HS-27A (cell line): ENCODE measurements at places on chromosomes 1 and 21.

- DNase-seq, result no peak
These were observed 5.4 kb downstream of the GBP7 start for GRCh38 chr1:89170170-89171066.

DNA sequence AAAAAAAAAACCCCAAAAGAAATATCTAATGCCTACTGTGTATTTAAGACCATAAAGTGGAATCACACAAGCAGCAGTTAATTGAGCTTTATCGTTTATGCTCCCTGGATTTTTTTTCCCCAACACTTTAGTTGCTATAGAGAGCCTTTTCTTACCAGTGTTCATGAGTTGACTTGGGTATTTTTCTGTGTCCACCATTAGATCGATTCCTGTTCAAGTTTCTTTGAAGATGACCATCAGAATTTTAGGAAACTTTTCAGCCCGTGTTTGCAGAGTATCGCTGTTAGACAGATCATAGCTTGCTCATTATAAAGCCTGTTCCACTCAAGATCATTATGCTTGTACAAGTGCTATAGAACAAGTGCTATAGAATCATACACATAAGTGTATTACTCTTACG lies 1.5 kb downstream of the RALGPS2 start:
- no peak for DNase-seq

GRCh38 chr1:235421751-235422150 lies 54.5 kb downstream of the TBCE start:
- no peak for DNase-seq

DNA sequence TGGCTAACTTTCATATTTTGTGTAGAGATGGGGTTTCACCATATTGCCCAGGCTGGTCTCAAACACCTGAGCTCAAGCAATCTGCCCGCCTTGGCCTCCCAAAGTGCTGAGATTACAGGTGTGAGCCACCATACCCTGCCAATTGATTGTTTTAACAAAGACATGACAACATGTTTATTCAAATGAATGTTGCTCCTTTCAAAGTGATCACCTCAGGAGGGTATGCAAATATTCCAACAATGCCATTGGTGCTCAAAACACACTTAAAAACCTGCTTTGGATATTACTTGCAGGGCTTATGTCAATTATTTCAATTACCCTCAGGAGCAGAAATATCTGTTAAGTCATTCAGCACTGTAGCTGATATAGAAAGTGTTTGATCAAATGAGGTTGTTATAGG lies 7.9 kb downstream of the LAX1 start:
- no peak for DNase-seq

DNA sequence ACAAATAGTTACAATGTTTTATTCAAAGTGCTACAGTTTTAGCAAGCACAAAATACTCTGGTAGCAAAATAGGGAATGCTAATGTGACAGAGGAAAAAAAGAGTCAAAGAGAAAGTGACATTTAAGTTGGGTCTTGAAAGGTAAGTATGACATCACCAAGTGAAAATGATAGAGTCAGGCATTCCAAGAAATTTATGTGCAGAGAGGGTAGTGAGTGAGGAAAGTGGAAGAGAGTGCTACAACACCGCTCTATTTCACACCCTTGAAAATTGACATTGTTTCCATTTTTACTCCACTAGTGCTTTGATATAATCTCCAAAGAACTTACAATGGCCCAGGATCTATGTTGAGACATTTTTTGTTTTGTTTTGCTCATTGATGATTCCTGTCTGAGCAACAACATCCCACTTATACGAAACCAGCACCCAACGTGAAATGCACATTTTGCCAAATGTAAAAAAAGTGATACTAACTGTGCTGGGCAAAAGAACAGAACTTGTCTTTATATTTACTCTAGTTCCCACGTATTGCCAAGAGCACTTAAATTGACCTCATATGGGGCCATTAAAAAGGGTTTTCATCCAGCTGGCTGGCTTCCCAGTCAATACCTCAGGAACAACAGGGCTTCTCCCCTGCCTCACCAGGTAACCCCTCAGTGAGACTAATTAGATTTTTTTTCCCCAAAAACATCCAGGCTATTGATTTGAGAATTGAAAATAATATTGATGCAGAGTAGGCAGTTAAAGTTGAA lies 206.3 kb upstream of the NR5A2 start:
- DNase-seq, result no peak

GRCh38 chr1:171366085-171366484 lies 52.1 kb downstream of the FMO4 start:
- no peak for DNase-seq

DNA sequence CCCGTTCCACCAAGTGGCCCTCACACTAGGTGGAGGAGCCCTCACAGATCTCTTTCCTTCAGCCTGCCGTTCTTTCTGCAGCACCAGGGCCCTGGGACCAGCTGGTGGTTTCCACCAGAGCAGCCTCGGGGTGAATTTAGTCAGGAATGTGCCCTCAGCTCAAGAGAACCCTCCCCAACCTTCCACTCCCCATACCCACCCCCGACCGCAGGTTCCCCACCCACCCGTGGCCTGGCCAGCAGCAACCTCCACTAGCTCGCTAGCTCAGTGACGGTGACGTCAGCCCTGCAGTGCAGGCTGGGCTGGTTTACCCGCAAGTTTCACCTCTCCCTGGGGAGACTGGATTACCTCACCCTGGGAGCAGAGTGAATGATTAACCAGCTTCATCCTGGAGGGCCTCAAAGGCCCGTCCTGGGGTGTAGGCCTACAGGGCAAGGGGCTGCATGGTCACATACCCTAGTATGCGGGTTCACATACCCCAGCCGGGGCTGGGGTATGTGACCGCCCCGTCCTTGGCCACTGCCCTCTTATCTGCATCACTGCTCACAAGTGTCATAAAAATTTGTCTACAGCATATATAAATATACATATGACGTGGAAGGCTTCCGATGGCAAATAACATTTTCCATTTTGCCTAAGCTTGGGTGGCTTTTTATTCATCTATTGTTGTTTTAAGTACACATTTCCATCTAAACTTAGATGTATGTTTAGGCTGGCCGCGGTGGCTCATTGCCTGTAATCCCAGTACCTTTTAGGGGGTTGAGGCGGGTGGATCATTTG lies 24.5 kb downstream of the ELF3 start:
- DNase-seq, result peak; percentile 85

DNA sequence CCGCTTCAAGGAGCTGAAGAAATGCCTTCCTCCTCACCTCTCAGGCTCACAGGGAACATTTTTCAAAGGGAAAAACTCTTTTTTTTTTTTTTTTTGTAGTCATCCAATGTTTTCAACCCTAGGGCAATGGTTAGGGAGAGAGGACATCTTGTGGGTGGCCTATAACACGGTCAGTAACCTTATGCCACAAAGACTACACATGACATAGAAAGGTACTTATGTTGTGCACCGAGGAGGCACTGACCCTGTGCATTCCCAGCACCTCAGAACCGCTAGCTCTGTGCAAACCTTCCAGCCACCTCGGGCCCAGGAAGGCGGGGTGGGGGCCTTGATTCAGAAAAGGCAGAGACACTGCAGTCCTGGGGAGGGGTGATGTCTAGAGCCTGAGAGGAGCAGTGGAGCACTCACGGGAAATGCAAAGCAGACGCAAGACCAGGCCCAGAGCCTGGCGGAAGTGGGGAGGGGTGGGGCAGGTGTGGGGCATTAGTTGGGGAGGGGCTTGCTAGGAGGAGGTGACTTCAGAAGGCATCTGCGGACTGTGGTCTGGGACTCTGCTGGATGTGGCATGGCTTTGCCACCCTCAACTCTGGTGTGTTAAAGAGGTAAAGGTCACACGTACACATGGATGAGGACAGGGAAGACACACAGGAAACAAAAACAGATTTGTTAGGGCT lies 68.6 kb downstream of the MDM4 start:
- no peak for DNase-seq

GRCh38 chr1:107225706-107226105 lies 84.9 kb downstream of the NTNG1 start:
- no peak for DNase-seq

DNA sequence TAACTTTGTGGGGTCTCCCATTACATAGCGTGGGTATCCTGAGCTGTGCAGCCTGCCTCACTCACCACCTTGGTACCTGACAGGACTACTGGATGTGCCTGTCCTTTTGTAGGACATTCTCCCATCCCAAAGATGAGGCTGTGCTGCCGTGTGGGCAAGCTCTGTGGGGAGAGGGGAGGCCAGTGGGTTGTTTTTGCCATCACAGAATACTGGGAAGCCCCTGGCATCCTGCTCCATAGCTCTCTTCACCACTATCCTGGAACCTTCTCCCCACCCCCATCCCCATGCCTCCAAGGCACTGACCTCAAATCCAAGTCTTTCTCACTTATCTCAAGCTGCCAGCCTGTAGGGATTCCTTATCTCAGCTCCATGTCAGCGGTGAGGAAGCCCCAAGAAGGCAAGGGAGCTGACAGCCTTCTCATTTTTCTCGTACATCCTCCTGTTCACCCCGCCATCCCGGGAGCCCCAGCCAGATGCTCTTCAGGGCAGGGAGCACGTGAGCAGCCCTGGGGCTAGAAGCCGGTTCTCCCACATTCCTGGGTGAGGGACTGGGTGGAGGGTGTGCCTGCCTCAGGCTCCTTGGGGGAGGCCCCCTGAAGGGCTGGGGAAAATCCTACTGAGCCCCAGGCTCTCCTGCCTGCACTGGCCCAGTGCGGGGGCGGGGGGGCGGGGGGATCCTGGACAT lies 2.4 kb upstream of the ELF3 start:
- DNase-seq, result no peak

GRCh38 chr1:162161916-162162550 lies 92.5 kb downstream of the NOS1AP start:
- DNase-seq, result no peak

DNA sequence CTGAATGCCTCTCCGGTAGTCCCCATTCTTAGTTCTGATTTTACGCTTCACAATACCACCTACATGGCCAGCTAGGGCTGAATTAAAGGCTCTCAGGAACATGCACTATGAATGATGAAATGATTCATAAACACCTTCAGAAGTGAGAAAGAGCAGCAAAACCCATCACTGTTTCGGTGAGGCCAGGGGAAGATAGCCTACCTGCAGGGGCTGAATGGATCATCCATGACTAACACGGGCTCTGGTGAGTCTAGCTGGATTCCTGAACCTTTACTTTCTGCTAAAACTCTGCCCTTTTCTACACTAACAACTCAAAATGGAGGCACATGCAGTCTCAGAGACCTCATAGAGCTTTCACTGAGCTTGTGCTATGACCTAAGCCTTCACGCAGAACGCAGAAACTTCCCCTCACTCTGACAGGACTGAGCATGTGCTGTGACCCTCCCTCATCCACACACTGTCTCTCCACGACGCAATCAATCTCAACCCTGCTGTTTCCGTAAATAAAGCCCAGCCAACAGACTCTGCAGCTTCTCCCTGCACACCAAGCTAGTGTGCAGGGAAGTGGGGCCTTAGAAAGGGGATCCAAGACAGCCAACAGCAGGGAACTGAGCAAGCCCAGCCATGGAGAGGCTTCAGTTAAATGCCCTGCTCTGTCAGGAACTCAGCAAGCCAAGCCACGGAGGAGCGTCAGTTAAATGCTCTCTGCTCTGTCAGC lies 207.8 kb downstream of the SLC45A1 start:
- peak; percentile 52 for DNase-seq

DNA sequence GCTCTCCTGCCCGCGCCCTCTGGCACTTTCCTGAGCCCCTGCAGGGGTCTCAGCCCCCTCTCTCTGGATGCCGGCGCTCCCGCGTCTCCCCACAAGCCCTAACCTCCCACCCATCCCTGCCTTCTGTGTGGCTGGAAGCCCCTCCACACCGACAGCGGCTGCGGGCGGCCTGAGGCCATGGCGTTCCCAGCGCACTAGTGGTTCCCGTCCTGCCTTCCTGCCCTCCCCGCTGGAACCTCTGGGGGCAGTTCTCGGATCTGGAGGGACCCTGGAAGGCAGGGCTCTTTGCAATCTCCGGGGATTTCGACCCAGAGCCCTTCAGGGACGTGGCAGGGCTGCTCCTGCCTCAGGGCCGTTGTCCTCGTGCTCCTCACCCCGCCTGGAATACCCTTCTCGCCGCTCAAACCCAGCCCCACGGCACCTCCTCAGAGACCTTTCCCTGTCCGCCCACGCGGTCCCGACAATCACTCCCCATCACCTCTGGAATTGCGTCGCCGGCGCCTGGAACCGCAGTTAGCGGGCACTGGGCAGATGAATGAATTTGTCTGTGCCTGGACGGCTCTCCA lies 493 bp upstream of the ESPN start:
- DNase-seq, result no peak

DNA sequence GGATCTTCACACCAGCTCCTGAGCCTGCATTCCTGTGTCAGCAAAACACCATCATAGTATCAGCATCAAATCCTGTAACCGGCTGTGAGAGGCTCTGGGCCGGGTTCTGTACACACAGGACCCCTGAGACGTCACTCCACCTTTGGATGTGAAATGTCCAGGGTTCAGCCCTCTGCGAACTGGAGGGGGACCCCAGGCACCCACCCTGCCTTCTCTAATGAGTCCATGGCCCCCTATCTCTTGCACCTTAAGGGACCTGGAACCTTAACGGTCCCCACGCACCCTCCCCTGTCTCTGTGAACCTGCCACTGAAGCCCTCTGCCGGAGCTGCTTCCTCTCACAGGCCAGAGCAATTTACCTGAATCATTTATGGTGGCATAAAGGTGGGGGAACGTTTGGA lies 257.8 kb downstream of the NPHP4 start:
- no peak for DNase-seq

- no peak for DNase-seq
These were observed 45.7 kb downstream of the RAP1GAP start for GRCh38 chr1:21623410-21623961.

DNA sequence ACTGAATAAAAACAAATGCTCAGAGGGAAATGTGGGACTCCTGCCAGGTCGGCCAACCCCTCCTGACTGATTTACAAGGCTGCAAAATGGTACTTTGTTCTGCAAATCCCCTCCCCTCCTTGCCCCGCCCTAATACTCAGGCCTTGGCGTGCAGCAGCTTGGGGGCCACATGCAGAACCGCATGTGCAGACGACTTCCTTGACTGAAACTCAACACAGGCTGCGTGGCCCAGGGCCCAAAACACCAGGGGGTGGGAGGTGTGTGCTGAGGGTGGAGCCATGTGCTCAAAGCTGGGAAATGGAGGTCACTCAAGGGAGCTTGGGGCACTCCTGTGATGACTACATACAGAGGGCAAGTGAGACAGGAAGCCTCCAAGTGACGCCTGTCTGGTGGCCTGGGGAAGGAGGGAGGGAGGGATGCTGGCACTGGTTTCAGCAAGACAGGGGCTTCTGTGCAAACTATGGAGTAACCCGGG lies 87.2 kb downstream of the MRPL37 start:
- no peak for DNase-seq

DNA sequence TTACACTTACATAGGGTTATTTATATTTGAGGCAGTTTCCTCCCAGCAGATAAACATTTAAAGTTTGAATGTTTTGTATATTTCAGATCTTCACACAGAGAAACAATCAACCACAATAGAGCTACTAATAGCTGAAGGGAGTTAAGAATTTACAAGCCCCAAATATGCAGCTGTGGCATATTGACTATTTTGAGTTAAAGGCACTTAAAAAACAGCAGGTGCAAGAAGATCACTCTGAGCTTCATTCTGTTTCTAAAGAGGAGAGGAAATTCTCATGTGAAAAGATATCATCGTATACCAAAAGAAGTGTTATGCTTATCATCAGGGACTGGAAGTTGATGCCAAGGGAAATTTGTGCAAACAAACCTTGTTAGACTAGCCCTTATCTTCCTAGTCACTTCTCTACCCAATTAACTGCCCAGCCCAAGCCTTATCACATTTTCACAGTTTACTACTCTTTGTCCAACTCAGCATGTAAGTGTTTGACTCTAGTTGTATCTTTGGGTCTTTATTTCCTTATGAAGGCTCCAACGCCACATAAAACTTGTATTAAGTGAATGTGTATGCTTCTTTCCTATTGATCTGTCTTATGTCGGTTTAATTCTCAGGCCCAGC lies 66.3 kb upstream of the COG2 start:
- DNase-seq, result no peak

GRCh38 chr1:244056577-244056976 lies 5.5 kb downstream of the ZBTB18 start:
- DNase-seq, result no peak
